GM23338 (cell line): ENCODE measurements at places on chromosomes 5 and 9. TPM values are rescaled to one million over a fixed set of nuclear protein-coding genes. Genes with fewer than 3 reads are reported as not detected.
A peak's percentile ranks its signal among the peaks of the same experiment; 100 is the strongest.

DNA sequence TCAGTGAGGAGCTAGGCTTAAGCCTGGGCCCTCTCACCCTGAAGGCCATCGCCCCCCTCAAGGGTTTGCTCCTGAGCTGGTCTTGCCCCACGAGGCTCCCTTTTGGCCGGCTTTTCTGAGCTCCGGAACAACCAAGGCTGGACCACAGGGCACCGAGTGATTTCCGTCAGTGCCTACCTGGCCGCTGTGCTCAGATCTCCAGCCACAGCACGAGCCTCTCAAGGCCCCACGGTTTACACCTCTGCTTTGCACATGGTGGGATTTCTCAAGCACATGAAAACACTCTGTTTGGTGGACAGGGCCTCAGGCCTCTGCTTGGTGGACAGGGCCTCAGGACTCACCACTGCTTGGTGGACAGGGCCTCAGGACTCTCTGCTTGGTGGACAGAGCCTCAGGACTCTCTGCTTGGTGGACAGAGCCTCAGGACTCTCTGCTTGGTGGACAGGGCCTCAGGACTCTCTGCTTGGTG, 15.8 kb downstream of the CLPTM1L start:
- no peak for DNase-seq

GRCh38 chr5:28737682-28738081, 1699.3 kb upstream of the CDH9 start:
- no peak for DNase-seq

- DNase-seq, result peak; percentile 95
These were observed at the start of the genes SURF1 and SURF2 for GRCh38 chr9:133356391-133357091. SURF1 (minus strand) TSS chr9:133356487; CDS start chr9:133356453, 34 bp downstream. SURF2 (plus strand) TSS chr9:133356550; CDS start chr9:133356593, 43 bp downstream.

IL31RA gene
- not detected in 2 replicates for polyA plus RNA-seq

DNA sequence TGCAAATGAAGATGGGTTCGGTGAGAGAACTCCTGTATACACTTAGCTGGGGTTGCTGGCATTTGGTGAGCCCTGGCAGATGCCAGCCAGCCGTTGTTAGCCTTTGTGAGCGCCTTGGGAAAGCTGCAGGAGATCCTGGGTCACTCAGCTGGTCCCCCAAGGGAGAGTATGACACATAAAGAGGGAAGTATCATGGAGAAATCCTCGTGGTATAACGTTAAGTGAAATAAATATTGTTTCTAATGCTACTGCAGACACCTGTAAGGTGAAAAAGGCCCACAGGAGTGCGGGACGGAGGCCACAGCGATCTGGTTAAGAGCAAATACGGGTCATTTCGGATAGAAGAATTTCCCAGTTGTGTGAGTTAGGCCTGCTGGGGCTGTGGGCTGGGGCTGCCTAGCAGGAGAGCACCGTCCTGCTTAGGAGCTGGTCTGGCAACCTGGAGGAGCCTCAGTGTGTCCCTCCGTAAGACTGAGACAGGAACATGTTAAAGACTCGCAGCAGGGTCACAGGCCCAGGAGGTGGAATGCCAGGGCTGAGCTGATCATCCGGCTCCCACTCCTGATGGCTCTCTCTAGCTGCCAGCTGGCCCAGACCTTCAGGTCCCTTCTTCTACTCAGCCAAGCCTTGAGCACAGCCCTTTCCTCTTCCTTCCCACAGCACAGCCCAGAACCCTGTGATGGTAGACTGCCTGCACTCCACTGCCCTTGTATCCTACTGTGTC, 4.9 kb downstream of the NKX2-5 start:
- peak; percentile 31 for DNase-seq

GKAP1 gene
- polyA plus RNA-seq, result 15.4 and 16.7 TPM in 2 replicates

- no peak for DNase-seq
These were observed 89.6 kb downstream of the TAF11L14 start for GRCh38 chr5:17723876-17724275.

DNA sequence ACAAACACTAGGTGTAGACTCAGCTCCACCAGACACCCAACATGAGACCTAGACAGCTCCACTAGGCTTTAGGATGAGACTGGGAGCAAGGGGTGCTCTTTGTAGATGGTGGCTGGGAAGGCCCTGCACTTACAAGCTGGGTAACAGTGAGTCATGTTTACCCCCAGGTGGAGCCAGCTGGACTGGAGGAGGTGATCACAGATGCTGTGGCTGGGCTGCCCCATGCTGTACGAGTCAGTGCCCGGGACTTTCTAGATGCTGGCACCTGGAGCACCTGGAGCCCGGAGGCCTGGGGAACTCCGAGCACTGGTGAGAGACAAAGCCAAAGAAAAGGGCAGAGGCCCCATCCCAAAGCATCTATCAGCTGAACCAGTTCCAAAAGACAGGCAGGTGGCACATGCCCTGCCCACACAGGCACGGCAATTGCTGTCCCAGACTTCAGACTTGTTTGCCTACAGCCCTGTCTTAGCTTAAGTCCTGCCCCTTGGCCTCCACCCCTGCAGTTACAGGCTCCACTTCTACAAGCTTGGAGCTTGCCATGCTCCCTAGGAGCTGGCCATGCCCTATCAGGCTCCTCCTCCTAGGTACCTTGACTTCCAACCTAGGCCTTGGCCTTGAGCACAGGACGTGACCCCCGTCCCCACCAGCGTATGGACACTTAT, 2.7 kb downstream of the CCL27 start:
- no peak for DNase-seq

TMEM252 gene
- polyA plus RNA-seq, result not detected in 2 replicates

ANKRD34B gene
- 1.6 and 1.7 TPM in 2 replicates for polyA plus RNA-seq

DNA sequence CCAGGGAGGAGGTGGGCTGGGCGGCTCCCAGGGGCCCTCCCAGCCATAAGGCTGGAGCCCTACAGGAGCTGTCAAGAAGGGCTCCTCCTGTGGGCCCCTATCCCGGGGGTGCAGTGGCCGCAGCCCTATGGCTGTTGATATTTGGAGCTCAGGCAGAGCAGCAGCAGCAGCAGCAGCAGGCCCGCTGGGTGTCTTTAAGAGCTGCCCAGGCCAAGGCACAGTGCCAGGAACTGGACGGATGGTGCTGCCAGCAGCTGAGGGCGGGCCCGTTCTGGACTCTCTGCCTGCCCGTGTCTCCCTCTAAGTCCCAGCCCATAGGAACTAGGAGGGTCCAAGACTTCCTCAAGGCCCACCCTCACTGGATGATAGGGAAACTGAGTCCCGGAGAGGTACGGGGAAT, 3.6 kb downstream of the AK1 start:
- no peak for DNase-seq

- DNase-seq, result no peak
These were observed 7.7 kb downstream of the RALGDS start for GRCh38 chr9:133113163-133113948.

GRCh38 chr5:127555826-127556225, 38.4 kb downstream of the PRRC1 start:
- DNase-seq, result no peak

DNA sequence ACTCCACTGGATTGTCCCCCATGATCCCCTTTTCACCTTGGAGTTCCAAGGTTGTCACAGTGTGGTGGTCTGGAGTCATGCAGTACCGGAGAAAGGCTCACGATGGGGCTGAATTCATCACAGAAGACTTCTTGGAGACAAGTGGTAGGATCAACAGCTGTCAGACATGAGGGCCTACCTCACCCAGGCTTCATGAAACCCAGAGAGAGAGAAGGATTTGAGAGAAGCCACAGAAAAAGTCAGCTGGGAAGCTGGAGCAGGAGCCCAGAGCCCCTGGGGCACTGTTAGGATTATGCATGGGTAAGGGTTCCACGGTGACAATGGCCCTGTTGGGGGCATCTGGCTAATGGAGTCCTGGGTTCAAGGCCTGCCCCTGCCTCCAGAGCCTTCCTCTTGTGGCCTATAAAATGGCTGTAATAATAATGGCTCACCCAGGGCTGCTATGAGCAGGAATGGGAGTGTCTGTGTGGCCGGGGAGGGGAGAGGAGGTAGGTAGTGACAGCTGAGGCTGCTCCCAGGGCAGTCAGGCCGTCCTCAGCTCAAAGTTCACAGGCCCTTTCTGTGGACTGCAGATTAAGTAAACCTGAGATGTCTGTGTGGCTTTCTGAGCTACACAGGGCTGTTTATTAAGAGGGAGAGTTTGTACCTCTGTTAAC, 910 bp downstream of the TRIM14 start:
- DNase-seq, result peak; percentile 40

GRCh38 chr9:110994771-110995241, 43.5 kb downstream of the LPAR1 start:
- DNase-seq, result no peak

SHISAL2B gene
- polyA plus RNA-seq, result 21.1 and 24.4 TPM in 2 replicates

GRCh38 chr5:179344431-179345182, 654 bp downstream of the ADAMTS2 start:
- peak; percentile 39 for DNase-seq

DNA sequence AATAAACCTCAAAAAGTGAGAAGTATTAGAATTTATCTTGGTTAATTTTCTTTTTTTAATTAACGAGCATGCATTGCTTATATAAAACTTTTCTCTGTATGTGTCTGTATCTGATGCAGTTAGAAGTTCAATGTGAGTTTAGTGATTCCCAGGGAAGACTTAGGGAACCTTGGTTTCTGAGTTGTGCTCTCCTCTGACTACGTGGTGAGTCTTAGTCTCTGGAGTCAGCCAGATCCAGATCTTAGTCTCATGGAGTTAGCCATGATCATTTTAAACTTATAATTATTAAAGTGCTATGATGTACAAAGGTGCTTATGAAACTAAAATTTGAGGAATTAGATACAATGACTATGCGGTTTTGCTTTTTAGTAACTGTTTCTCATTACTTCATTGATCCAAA, 285.3 kb upstream of the DMRT1 start:
- no peak for DNase-seq

DNA sequence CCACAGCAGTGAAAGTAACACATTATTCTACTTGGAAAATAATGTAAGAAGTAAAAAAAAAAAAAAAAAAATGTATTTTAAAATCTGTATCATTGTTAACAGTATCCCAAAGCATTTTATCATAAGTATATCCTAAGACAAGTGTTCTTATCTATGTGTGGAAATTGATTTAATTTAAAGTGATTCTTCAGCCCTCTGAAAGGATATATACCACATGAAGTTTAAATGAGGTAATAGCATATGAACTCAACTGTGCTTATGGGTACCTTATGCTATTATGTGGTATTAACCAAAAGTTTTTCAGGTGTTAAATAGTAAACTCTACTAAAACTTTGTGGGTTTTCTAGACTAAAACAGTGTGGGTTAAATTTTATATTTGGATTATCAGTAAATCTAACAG, 2.8 kb upstream of the SECISBP2 start:
- no peak for DNase-seq

ENC1 gene
- polyA plus RNA-seq, result 7.1 and 8.2 TPM in 2 replicates

GRCh38 chr9:2157277-2158110, 142.3 kb downstream of the SMARCA2 start:
- peak; percentile 44 for DNase-seq

- no peak for DNase-seq
These were observed 662.1 kb upstream of the FTMT start for GRCh38 chr5:121189342-121190305.

DDX4 gene
- not detected in 2 replicates for polyA plus RNA-seq

GARNL3 gene
- polyA plus RNA-seq, result 5.2 and 8.7 TPM in 2 replicates

- peak; percentile 73 for DNase-seq
These were observed 273.7 kb downstream of the CETN3 start for GRCh38 chr5:90135779-90136378.

STC2 gene
- polyA plus RNA-seq, result 25.4 and 27.3 TPM in 2 replicates

GRCh38 chr9:72444435-72444834, 77.0 kb upstream of the TMC1 start:
- no peak for DNase-seq

DNA sequence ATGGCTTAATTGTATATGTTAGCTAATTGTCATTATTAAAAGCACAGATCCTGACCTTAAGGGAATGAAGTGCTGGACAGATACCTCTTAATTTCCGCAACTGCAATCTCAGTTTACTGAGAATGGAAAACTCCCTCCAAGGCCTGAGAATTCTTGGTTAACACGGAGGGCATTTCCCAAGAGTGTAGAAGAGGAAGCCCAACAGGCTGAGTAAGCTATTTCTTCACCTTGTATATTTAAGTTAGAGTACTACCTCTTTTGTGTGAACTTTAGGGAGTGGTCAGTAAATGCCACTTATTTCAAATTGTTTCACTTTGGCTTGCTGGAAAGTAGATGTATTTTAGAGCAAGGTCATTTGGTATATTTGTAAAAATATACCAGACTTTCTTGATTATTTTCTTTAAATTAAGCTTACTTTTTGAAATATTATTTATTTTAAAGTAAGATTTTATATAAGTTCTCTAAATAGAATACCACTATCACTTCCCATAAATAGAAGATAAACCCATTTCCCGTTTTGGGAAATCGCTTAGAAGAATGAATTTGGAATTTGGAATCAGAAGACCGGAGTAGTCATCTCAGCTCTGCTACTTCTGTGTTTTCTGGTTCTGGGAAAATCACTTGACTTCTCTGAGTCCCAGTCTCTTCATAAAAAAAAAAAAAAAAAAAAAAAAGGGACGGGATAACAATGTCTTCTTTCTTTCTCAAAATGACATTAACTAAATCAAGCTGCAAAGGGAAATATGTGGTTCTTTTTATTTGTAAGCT, 26.0 kb upstream of the C9orf72 start:
- DNase-seq, result no peak

- no peak for DNase-seq
These were observed 39.4 kb downstream of the ALG2 start for GRCh38 chr9:99182356-99182755.

DNA sequence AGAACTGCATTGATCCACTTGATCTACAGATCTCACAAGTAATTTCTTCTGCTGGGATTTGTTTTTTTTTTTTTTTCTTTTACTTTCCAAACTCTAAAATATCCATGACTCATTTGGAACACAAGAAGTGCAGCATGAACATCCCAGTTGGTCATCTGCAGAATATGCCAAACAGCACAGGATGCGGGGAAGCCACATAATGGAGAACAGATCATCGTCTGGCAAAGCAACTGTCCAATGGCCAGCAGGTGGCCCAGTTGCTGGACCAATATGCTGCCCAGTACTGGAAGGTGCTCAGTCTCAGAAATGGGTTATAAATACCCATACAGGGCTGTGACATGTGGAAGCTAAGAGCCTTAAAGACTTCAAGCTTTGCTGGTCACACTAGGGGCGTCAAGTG, 221.3 kb upstream of the TAS2R1 start:
- DNase-seq, result no peak

YIPF5 gene
- polyA plus RNA-seq, result 22.1 and 28.1 TPM in 2 replicates

- DNase-seq, result peak; percentile 30
These were observed 430.8 kb downstream of the ARHGEF28 start for GRCh38 chr5:74056789-74057164.

DNA sequence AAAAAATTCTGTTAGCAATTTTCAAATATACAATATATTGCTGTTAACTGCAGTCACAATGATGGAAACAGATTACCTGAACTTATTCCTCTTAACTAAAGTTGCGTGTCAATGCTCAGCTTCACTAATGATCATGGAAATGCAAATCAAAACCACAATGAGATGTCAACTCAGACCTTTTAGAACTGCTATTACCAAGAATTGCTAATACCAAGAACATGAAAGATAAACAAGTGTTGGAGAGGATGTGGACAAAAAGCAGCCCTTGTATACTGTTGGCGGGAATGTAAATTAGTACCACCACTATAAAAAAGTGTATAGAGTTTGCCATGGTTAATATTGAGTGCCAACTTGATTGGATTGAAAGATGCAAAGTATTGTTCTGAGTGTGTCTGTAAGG, 1409.7 kb upstream of the CDH18 start:
- no peak for DNase-seq

GRCh38 chr9:27558307-27558706, 15.0 kb downstream of the C9orf72 start:
- DNase-seq, result no peak

CDH9 gene
- 0.26 and 0.33 TPM in 2 replicates for polyA plus RNA-seq
